ENCODE measurements at places on chromosomes 7 and 10. TPM values are rescaled to one million over a fixed set of nuclear protein-coding genes. Genes with fewer than 3 reads are reported as not detected.

- no peak for DNase-seq
These were observed 59.6 kb upstream of the ZMIZ1 start for GRCh38 chr10:79009145-79009544.

GRCh38 chr10:1635340-1635739 is 102.0 kb downstream of the ADARB2 start:
- no peak for DNase-seq

GRCh38 chr7:148799893-148800555 is 84.1 kb downstream of the EZH2 start:
- no peak for DNase-seq

CASTOR2 gene
- total RNA-seq = 27.3 TPM

DNA sequence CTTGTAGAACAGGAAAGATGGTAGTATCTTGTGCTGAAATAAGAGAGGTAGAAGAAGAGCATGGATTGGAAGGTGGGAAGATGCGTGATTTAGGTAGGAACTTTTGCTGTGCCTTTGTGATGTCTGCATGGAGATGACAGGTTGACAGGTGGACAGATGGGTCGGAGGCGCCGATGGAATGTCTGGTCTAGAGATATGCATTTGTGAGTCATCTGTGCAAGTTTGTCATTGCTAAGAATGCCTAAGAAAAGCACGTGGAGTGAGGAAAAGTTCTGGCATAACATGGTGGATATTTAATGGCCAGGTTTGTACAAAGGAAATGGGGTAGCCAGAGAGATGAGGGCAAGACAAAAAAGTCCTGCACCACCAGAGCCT is 76.0 kb upstream of the ARMC3 start:
- no peak for DNase-seq

- DNase-seq = no peak
These were observed 138.9 kb upstream of the KLF14 start for GRCh38 chr7:130872756-130873448.

ACTL6B gene
- total RNA-seq = not detected

GRCh38 chr10:60291344-60291930 is 98.2 kb downstream of the ANK3 start:
- DNase-seq = no peak

FOXP2 gene
- 1.9 TPM for total RNA-seq

DNA sequence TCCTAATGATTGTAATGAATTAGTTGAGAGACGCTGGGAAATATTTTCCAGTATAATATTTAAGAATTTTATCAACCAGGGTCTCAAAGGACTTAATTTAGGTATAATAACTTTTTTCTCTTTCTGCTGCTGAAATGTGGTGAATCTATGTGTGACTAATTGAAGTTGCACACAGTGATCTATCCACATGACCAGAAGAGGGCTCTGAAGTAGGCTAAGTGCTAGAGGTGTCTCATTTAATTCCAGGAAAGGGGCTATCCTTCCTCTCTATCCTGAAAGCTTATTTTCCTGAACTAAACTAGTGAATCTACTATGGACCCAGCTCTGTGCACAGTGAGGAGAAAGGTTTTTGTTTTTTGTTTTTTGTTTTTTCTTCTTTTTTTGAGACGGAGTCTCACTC is 294.4 kb upstream of the MYO3A start:
- DNase-seq = no peak
